ENCODE measurements at places on chromosomes 4 and X.

DNA sequence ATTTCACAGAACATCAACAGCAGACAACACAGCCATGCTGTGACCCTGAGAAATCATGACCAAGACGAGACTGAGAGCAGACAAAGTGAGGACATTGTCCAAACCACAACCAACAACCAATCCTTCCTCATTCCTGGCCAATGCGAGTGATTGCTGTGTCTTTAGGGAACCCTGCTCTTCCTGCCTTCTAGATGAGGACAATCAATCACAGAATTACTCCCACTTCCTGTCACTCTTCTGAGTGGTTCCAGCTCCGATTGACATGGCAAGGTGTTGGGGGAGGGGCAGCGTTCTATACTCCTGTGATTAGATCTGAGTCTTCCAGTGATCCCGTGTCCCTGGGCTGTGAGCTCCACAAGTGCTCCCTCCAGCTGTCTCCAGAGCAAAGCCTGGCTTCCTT lies 227.8 kb downstream of the STIM2 start:
- no peak for DNase-seq

- no peak for DNase-seq
Measured at GRCh38 chr4:7596918-7597606, 162.3 kb upstream of the PSAPL1 start.

GRCh38 chr4:27442146-27442545 lies 581.5 kb downstream of the STIM2 start:
- no peak for DNase-seq

- DNase-seq = peak; percentile 45
Measured at GRCh38 chr4:173448608-173449379, 49.9 kb upstream of the SCRG1 start.

- DNase-seq = no peak
Measured at GRCh38 chr4:19684084-19684483, 567.6 kb upstream of the SLIT2 start.

DNA sequence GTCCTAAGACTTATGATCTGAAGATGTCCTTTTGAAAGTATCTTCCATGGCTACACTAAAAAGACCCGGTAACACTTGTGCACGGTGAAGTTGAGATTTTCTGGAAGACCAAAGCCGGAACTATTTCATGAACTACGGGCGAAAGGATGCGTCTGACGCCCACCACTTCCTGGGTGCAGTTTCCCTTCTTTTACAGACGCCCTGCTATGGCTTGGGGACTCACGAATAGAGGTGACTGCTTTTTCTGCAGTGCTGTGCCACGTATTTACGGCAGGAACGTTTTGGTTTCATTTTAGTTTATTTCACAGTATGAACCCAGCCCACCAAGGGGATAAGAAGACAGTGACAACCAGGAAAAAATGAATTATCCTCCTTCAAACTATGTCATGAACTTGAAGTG lies 180.4 kb downstream of the AFAP1 start:
- no peak for DNase-seq

DNA sequence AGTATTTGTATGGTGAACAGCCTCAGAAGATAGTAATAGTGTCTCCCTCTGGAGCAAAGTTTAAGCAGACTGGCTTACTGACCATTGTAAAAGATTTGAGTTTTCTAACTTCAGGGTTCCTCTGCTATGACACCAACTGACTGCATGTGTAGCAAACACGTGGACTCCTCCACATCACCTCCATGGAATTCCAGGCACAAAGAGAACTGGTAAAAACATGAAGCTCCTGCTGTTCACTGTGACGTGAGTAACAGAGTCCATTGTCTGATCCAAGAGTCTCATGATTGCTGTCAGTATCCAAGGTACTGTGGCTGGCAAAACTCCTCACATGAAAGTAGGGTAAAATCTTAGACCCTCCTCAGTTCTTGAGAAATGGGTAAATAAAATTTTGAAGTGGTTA lies 107.6 kb upstream of the FAM9B start:
- no peak for DNase-seq

DNA sequence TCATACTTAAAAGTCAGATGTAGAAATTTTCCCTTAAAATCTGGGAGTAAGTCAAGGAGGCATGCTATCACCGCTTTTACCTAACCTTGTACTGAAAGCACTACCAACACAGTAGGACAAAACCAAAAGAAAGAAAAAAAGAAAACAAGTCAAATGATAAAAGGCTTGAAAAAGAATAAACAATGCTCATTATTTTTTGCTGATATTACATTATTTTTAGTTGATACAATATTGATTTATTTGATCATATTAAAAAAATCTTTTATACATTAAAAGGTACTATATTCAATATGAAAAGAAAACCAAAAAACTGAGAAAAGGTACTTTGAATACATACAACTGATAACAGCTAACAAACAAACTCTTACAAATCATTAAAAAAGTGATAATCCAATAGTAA lies 164.3 kb downstream of the FAM13A start:
- DNase-seq = no peak

All from NCI-H524 treated with DMSO at 0.1 percent for 48 hours (cell line).